ENCODE measurements at places on chromosomes 7 and 10.

GRCh38 chr10:61786728-61787127 lies 114.8 kb upstream of the ARID5B start:
- DNase-seq, result no peak

- DNase-seq, result no peak
Measured at GRCh38 chr10:56867236-56867635, 506.2 kb upstream of the ZWINT start.

DNA sequence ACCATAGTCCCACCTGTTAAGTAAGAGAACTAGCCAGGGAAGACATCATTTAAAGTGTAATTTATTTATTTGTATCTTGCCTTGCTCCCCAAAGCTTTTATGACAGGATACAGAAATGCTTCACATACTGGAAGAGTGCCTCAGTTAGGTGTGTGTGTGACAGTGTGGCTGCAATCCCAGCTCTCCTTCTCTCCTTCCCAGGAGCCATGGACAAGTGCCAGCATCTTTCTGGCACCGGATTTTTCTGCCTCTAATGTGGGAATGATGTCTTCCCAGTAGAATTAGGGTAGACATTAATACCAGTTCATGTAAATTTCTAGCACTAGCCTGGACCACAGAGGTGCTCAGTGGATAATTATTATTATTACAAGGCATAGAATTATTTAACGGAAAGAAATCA lies 30.3 kb upstream of the ATXN7L1 start:
- DNase-seq, result no peak

- no peak for DNase-seq
Measured at GRCh38 chr10:6364283-6364682, 161.6 kb downstream of the PFKFB3 start.

DNA sequence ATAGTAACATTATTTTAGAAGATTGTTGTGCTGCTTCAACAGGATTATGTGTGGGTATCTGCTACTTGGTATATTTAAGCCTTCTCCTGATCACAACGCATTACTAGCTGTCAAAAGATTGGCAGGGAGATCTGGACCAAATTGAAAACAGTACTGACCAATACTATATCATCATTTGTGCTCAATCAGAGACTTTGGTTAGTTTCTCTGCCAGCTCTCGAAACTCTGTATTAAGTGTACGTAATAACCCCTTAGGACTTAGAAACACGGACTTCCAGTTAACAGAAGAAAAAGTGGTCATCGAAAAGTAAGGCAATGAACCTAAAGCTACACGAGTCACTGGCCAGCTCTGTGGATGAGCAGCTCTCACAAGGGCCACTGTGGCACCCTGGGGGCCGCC lies 146.0 kb downstream of the EVX1 start:
- no peak for DNase-seq

DNA sequence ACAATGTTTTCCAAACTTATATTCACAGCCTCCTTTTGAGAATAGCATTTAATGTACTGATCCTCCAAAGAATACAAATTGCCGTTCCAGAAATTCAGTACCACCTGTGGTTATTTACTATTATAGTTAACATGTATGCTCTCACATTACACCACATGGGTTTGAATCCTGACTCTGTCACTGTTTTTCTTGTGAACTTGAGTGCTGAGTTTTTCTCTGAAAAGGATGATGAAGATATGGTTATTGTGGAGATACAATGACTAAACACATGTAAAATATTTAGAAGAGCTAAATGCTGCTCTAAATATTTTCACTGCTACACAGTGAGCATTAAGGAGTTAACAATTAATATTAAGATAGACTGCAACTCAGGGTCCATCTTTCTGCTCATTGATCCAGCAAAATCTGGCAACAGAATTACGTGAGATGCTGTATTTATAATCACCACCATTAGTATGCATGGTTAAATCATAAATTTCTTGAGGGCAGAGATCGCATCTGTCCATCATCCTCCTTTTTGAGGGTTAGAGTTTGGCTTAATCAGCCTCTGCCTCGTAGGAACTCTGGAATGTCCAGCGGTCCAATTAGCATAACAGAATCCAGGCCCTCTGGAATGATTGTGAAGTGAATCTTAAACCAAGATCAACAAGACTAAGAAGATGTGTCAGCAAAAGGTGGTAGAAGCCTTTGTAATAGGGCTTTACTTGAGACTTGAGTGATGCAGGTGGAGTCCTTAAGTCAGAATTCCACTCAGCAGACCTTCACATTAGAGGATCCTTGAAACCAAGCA lies 152.8 kb downstream of the MACC1 start:
- DNase-seq, result no peak

- no peak for DNase-seq
Measured at GRCh38 chr10:25748509-25748908, 185.5 kb upstream of the MYO3A start.

- no peak for DNase-seq
Measured at GRCh38 chr10:78588194-78588811, 480.5 kb upstream of the ZMIZ1 start.

- DNase-seq, result no peak
Measured at GRCh38 chr10:92640107-92640506, 47.2 kb downstream of the KIF11 start.

DNA sequence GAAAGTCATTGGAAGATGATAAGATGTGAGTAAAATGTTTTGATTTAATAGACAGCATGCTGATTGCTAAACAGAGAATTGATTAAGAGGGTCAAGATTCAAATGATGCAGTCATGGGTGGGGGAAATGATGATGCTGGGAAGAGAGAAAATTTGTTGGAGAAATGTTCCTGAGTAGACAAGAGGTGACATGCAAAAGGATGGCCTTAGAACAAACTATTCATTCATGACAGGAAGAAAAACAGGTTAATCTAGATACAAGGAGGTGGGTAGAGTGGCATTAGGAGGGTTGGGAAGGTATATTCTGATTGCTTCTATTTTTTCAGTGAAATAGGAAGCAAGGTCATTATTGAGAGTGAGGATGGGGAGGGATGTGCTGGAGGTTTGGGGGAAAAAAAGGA lies 146.7 kb downstream of the SEM1 start:
- no peak for DNase-seq

GRCh38 chr7:76377186-76377918 lies 18.6 kb upstream of the YWHAG start:
- no peak for DNase-seq

- peak; percentile 36 for DNase-seq
Measured at GRCh38 chr10:121084016-121084674, 233.0 kb downstream of the WDR11 start.

DNA sequence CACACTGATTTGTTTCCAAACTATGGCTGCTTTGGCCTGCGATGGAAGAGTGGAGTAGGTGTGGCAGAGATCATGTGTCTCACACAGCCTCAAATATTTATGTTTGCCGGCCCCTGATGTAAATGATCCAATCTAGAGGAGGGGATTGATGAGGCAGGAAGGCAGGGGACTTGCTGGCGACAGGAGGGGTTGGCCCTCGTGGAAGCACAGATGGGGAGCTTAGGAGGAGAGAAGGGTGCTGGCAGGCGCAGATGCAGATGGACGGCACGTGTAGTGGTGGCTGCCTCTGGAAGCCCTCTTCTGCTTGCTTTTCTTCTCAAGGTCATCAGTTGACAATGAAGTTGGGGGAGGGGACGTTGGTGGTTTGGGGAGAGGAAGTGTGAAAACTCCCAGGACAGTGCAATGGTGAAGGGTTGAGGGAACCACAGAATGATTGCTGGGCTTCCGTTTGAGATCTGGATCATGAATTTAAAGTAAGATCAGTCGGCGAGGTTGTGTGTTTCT lies 15.4 kb downstream of the COL13A1 start:
- no peak for DNase-seq

- no peak for DNase-seq
Measured at GRCh38 chr7:31948029-31948428, 122.2 kb downstream of the PDE1C start.

GRCh38 chr7:135074096-135074495 lies 73.8 kb upstream of the TMEM140 start:
- no peak for DNase-seq

- no peak for DNase-seq
Measured at GRCh38 chr10:112970021-112970420, 20.0 kb downstream of the TCF7L2 start.

GRCh38 chr10:70198696-70199466 lies 28.6 kb upstream of the SAR1A start:
- DNase-seq, result no peak

DNA sequence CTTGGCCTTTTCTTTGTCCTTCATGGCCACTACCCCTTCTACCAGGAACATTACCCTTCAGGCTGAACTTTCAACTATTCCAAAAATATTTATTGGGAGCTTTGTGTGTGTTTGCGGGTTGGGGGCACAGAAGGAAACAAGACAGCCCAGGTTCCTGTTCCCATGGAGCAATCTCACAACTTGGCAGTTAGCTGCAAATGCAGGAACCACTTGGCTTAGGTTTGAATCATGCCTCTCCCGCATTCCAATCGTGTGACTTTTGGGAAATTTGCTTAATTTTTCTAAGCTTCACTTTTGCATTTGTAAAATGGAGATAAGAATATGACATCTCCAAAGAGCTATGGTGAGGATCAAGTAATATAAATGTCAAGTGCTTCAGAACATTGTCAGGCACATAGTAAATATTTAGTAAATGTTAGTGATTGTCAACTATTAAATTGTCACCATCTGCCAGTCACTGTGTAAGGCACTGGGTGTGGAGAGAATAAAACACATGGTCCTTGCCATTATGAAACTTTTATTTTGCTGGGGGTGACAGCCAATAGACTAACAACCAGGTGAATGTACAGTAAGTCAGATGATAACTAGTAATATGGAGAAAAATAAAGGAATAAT lies 277.1 kb downstream of the SNX13 start:
- no peak for DNase-seq

DNA sequence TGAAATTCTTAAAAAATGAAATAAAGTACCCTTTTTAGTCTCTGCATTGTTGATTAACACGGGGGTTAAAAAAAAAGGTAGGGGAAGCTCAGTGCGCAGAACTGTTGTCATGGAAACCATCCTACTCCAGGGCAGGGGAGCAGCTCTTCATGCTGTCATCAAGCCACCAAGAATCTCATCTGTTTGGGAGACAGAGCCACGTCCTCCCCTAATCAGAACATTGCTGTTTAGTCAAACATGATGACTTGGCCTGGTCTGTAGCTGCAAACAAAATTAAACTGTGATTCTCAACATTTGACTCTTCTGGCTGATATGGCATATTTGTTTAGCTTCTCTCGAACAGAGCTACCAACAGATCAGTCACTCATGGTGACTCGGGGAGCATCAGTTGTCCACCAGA lies 254.4 kb upstream of the KLF14 start:
- DNase-seq, result no peak

- no peak for DNase-seq
Measured at GRCh38 chr7:84412161-84412969, 217.8 kb upstream of the SEMA3A start.

GRCh38 chr10:10564081-10564794 lies 453.4 kb upstream of the CELF2 start:
- DNase-seq, result no peak

GRCh38 chr10:6328699-6329423 lies 126.1 kb downstream of the PFKFB3 start:
- peak; percentile 26 for DNase-seq

GRCh38 chr7:54541669-54542625 lies at the start of gene VSTM2A:
VSTM2A (plus strand) TSS chr7:54542375; CDS start chr7:54542731, 356 bp downstream.
- DNase-seq, result no peak

DNA sequence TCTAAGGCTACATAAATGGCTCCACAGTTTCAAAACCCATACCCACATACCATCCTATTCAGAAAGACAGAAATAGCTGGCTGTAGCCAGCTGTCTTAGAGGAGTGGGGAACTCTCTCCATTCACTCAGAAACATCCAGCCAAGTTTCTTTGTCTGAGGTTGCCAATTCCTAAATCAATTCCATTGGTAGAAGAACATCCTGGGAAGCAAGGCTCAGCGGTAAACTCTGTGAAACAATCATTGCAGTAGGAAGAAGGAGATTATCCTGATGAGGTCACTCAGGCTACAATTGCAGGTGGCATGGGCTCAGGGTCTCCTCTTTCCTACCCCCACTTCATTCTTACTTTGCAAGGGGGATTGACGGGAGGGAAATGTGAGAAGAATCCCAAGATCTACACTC lies 154.0 kb downstream of the ETV1 start:
- DNase-seq, result no peak

DNA sequence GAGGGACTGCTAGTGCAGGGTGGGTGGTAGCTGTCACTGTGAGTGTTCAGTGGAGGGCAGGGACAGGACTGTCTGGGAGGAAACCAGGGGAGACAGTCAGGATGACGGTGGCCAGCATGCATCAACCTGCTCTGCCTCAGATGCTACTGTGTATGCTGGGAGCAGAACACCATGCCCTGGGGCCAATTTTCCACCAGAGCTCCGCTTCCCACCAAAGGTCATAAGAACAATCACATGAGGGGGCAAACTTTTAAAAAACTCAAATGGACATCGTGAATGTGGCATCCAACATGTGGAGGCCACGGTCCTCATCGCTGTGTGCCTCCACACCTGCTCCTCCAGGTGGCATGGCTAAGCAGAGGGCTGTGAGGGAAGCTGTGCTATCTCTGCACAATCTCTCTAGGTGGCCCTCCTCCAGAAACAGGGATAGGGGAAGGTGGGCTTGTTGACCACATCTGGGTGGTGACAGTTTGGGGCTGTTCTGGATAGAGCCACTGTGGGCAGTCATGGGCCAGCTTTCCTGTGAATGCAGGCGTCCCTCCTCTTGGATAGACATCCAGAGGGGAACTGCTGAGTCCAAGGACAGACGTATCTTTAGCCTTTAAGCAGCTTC lies 411.0 kb downstream of the PTPRN2 start:
- no peak for DNase-seq

- no peak for DNase-seq
Measured at GRCh38 chr10:42956045-42956444, 120.8 kb upstream of the RET start.

GRCh38 chr7:39950473-39951225 lies 593 bp downstream of the CDK13 start:
- peak; percentile 21 for DNase-seq

DNA sequence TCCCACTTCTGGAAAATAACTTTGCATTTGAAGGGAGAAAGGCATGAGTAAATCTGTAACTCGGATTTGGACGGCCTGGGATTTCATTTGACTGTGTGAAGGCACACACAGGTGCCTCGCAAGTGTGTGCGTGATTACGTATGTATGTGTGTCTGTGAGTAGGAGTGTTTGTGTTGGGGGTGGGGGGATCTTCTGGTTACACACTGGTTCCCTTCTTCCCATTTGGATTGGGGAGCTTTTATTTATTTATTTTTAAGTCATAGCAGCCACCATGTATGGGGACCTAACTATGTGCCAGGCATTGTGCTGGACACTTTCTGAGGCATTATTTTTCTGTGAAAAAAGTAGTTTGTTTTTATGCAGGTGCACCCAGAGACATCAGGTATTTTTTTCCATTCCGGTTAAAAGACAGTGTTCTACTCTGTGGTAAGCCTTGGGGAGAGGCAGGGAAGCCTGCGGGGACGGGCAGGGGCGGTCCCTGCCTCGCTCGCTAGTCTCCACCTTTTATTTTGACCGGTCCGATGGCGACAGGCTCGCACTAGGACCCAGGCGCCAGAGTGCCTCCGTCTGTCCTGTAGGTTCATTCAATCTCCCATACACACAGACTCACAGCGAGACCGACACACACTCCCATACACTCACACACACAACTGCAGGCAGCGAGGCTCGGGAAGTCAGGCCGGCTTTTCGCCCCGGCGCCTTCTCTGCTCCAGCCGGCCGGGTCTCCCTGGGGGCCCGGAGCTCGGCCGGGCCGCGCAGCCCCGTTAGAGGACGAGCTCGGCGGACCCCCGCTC lies at the start of gene MXI1:
Gene MXI1, plus strand, starts transcription at position 595 of the 794 bp plus-strand sequence. CDS start 204 bp downstream, outside the sequence.
- peak; percentile 65 for DNase-seq

GRCh38 chr7:149799397-149800168 lies 26.2 kb upstream of the ZNF467 start:
- DNase-seq, result no peak

- DNase-seq, result no peak
Measured at GRCh38 chr10:96222441-96222840, 48.9 kb downstream of the BLNK start.
